Activated B cell treated with CpG ODN at 0.5 μM for 24 hours (primary cell): ENCODE measurements at places on chromosomes 7 and 10. TPM values are rescaled to one million over a fixed set of nuclear protein-coding genes. Genes with fewer than 3 reads are reported as not detected.

GRCh38 chr10:70779511-70780369, 5.4 kb downstream of the TBATA start:
- no peak overlapping the region for H3K4me3 ChIP-seq
- peaks cover 2% of the 10 kb centered on the region for H3K27me3 ChIP-seq
- no peaks in the 10 kb centered on the region for H3K4me1 ChIP-seq
- no peak for DNase-seq
- H3K27ac ChIP-seq = no peak overlapping the region
- no peaks in the 10 kb centered on the region for H3K36me3 ChIP-seq

- no peaks in the 10 kb centered on the region for H3K27me3 ChIP-seq
- H3K4me1 ChIP-seq = peaks cover 5% of the 10 kb centered on the region
- no peak overlapping the region for H3K27ac ChIP-seq
- no peak for DNase-seq
Measured at GRCh38 chr7:121498816-121499215, 102.7 kb upstream of the FAM3C start.

Gene SPDYE11
- not detected in 2 replicates for total RNA-seq

Gene ENTPD7
- 5.2 and 6.2 TPM in 2 replicates for total RNA-seq

DNA sequence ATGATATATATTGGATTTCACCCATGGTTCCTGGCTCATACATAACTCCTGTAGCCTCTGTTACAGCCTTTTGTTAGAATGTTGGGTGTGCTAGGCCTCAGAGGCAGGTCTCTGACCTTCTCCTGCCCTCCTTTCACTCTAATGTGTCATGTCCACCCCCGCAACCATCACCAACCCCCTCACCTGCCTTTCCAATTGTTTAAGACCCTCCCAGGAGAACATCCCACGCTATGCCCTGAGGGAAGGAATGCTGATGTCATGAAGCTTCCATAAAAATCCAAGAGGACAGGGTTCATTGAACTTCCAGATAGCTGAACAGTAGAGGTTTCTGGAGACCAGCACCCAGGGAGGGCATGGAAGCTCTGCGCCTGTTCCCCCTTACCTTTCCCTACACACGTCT, 30.8 kb upstream of the C10orf67 start:
- H3K27ac ChIP-seq = peak overlapping the region; percentile 18
- H3K36me3 ChIP-seq = no peaks in the 10 kb centered on the region
- H3K4me3 ChIP-seq = no peak overlapping the region
- DNase-seq = no peak

DNA sequence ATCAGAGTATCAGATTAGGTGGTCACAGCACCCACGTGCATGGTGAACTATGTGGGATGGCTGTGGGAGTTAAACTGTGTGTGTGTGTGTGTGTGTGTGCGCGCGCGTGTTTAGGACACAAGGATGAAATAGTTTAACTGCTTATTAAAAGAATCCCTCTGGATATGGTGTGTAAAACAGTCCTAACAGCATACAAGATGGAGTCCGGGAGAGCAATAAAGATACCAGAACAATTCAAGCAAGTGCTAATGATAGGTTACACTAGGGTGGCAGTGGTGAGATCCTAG, 202.2 kb downstream of the IPMK start:
- no peaks in the 10 kb centered on the region for H3K27me3 ChIP-seq
- H3K27ac ChIP-seq = no peak overlapping the region
- no peak overlapping the region for H3K4me3 ChIP-seq
- H3K36me3 ChIP-seq = no peaks in the 10 kb centered on the region
- no peak for DNase-seq
- no peaks in the 10 kb centered on the region for H3K4me1 ChIP-seq

Gene SPDYE5
- total RNA-seq = 0.20 TPM in 1 of 2 replicates, not detected in the other

DNA sequence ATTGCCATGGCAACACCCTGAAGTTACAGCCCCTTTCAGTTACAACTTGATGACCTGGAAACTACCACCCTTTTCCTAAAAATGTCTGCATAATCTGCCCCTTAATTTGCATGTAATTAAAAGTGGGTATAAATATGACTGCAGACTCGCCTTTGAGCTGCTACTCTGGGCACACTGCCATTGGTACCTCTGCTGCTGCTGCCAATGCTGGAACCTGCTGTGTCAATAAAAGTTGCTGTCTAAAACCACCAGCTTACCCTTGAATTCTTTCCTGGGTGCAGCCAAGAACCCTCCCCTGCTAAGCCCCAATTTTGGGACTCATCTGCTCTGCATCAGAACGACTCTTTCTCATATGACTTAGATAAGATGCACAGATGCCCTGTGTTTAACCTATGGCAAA, 10.2 kb upstream of the FRA10AC1 start:
- peaks cover 4% of the 10 kb centered on the region for H3K27me3 ChIP-seq
- H3K27ac ChIP-seq = no peak overlapping the region
- no peaks in the 10 kb centered on the region for H3K36me3 ChIP-seq
- peaks cover 17% of the 10 kb centered on the region for H3K4me1 ChIP-seq
- H3K4me3 ChIP-seq = no peak overlapping the region

DNA sequence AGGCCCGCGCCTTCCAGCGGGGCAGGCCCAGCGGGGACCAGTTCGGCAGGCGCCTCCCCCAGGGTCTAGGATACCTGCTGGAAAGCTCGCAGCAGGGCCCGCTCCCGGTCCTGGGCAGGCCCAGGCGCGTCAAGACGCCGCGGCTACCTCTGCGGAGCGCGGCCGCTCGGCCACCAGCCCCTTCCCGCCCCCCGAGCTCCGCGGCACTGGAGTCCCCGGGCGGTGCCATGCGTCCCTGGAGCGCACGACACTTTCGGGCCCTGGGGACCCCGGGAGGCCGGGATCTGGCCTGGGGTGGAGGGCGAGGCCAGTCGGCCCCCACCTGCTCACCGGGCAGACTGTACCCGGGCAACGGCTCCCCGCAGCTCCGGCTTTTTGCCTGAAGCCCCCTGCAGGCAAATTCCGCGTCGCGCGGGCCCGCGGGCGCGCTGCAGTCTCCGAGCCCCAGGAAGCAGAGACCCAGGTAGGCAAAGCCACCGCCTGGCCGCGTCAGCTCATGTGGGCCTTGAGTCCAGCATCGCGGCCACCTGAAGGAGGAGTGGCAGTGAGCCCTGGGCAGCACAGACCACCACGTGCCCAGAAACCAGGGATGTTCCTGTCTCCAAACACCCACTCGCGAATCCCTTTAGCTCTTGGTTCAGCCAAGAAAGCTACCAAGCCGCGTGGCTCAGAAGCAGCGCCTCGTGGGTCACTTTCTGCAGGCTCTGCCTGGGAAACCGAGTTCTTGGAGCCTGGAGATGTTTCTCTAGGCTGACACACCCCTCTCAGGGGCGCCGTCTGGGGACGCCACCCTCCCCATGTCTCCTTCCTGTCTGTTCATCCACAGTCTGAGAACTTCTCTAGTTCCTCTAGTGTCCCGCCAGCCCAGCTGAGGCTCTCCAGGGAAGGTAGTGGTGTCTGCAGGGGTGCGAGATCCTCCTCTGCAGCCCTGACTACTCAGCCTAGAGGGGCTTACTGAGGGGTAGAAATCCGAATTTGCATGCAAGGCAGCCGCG, 46.1 kb upstream of the APBB1IP start:
- peak overlapping the region; percentile 66 for H3K4me3 ChIP-seq
- no peaks in the 10 kb centered on the region for H3K36me3 ChIP-seq
- H3K4me1 ChIP-seq = peaks cover 12% of the 10 kb centered on the region
- peaks cover 10% of the 10 kb centered on the region for H3K27me3 ChIP-seq
- peak; percentile 24 for DNase-seq

Gene FAM13C
- total RNA-seq = not detected in 2 replicates
